ENCODE measurements at places on chromosomes 16 and 17.
A peak's percentile ranks its signal among the peaks of the same experiment; 100 is the strongest.

DNA sequence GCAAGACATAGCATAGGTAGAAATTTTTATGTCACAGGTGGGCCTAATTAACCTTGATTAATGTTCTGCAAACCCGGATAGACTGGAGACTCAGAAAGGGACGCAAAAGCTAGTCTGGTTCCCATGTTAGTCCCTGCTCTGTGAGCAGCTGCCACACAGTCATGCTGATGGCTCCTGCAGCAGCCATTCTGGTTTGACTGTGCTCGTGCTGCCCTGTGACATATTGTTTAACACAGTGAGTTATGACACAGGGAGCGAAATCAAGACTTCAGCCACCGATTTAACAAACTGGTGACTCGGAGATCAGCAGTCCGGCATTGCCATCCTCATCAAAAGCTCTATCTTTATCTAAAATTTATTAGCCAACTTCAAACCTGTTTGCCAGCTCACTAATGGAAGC lies 169.8 kb downstream of the WWOX start:
- no peak for DNase-seq

DNA sequence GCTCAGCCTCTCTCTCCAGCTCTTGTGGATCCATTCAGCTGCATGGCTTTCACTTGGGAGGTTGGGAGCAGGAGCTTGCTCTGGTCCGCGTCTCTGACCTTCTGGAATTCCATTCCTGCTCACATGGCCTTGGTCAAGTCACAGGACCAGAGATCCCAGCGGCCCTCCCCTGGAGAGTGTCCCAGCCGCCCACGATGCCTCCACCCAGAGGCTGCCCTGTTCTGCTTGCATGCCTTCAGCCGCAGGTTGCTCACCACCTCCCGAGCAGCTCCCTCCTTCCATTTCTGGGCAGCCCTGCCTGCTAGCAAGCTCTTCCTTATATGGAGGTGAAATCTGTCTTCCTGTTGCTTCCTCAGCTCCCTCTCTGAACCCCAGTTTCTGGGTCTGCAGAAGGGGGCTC lies 32.6 kb downstream of the RAI1 start:
- DNase-seq, result peak; percentile 62

- no peak for DNase-seq
Measured at GRCh38 chr16:19238406-19238805, 47.1 kb upstream of the CLEC19A start.

GRCh38 chr16:72444696-72445095 lies 272.7 kb upstream of the PMFBP1 start:
- DNase-seq, result no peak

DNA sequence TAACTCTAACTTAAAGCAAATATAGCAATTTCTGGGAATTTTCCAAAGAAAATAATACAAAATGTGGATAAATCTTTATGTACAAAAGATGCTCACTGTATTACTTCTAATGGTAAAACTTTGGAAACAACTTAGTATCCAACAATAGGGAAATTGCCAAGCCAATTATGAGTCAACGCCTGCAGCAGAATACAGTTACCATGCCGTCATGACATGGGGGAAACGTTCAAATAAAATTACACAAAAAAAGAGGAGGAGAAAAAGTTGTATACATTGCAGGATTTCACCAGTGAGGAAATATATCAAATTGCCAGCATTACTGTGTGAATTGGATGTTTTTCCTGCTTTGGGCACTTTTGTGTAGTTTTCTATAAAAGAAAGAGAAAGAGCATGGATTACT lies 469.6 kb downstream of the SOX9 start:
- no peak for DNase-seq

- DNase-seq, result peak; percentile 88
Measured at GRCh38 chr16:74700438-74701225, at the start of gene MLKL. TSS of gene MLKL (minus strand) at chr16:74700862. CDS start at chr16:74695757, 5,105 bp downstream.

DNA sequence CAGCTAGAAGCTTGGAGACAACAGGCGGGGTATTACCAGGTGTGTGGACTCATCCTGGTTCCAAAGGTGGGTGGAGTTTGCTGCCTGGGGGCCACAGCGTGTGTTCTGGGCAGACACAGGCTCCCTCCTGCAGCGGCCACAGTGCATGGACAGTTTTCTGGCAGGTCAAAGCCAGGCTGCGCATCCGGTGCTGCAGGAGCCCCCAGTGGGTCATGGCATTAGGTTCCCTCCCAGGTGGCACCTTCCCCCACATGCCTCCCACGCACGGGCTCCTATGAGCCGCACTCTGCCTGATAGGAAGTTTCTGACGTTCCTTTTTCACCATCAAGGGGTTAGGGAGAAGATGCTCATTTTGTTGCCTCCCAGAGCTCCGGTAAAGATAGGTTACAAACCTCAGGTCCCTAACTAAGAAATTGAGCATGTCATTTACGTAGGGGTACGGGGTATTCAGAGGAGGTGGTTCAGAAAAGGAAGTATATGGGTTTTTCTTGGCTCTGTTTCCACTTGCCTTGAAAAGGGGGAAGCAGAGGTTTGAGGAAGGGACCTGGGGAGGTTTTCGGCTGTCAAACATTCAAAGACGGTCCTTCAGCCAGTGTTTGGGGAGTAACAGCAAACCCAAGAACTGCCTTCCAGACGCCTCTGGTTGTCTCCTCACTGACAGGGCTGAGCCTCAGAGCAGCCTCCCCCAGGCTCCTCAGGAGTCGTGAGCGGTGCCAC lies 32.7 kb upstream of the NAT9 start:
- no peak for DNase-seq

DNA sequence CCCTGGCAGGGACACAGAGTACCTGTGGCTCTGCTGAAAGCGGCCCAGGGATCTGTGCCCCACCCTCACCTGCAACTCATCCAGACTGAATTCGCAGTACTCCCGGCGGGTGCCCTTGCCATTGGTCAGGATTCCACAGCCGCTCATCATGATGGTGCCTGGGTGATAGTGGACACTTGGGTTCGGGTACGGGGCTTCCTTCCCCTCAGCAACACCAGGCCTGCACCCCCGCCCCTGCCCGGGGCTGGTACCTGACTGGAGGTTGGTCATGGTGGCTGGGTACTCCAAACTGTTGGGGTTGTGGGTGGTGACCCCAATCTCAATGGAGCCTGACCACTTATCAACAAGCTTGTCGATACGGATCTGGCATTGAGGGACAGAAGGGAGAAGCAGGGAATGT lies 2.9 kb downstream of the NEURL4 start:
- DNase-seq, result peak; percentile 57

- DNase-seq, result no peak
Measured at GRCh38 chr16:72786606-72787005, 261.3 kb downstream of the ZFHX3 start.

DNA sequence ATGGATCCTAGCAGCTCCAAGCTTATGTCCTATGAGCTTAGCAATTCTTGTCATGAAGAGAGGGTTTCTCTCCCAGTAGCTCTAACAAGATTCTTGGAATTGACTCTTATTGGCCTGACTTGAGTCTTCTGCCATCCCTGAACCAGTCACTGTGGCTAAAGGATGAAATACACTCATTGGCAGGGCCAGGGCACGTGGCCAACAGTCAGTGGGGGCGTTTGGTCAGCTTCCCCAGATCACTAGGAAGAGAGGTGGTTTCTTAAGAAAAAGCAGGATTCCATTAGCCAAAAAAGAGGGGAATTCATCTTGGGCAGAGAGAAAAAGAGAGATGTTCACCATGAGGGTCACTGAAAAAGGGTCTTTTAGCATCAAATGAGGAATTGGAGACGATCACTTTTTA lies 363.2 kb downstream of the SNX29 start:
- DNase-seq, result no peak

DNA sequence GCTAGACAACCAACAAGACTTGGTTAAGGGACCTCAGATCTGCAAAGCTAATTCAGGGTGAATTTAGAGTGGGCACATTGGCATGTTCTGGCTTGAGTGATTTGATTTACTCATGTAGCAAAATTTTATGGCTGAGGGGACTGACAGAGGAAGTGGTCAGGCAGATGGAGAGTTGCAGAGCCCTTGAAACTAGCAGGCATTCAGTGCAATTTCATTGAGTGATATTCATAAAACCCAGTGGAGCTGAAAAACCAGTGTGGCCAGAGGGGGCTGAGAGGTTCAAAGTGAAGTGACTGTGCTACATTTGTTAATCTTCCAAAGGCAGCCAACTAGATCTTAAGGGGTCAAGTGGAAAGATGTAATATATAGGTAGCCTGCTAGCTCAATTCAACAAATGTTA lies 2.2 kb upstream of the TMEM94 start:
- no peak for DNase-seq

DNA sequence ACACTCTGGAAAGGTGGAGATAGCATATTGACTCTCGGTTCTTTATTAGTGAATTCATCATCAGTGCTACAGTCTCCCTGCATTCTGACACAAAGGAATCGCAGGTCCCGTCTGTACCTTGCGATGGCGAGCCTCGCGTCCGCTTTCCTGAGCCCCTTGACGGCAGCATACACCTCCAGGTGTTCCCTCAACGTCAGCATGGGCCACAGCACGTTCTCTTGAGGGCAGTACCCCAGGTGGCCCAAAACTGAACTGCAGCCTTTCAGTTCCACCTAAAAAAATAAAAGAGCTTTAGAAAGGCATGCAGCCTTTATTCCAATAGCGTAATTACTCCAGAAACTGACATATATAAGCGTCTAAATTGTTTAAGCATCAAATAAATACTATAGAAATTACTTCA lies 24.2 kb upstream of the ABCA9 start:
- peak; percentile 38 for DNase-seq

DNA sequence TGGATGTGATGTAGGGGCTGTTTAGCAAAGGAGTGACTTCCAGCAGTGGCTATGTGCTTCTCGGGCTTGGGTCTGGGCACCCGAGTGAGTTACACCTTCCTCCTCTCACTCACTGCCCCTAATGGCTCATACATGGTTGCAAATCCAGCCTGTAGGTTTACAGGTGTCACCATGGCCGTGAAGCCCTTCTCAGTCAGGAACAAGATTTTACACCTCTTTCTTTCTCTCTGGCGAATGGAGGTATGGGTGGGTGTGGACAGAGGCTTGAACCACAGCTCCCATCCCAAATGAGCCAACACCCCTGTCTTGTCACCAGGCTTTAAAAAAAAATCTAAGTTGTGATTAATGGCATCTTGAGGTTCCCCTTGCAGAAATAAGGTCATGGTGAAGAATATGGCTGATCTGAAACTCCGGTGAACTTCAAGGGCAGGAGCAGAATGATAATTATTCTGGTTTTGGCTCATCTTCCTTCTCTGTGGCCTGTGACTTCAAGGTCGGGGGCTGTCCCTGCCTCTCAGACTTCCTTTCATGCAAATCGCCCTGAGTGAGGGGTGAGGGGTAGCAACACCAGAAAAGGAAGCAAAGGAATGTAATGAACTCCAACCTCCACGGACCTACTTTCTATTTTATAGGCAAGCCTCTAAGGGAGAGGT lies 331.2 kb downstream of the MAF start:
- no peak for DNase-seq

GRCh38 chr17:81697261-81698044 lies 5.7 kb upstream of the MRPL12 start:
- DNase-seq, result no peak

GRCh38 chr17:76544546-76545365 lies 4.9 kb downstream of the PRCD start:
- no peak for DNase-seq

- no peak for DNase-seq
Measured at GRCh38 chr17:28130472-28130871, 88.0 kb downstream of the NLK start.

- DNase-seq, result peak; percentile 62
Measured at GRCh38 chr16:24610416-24610755, 71.0 kb downstream of the RBBP6 start.

GRCh38 chr17:4436381-4436780 lies 2.6 kb downstream of the SPNS3 start:
- DNase-seq, result no peak

DNA sequence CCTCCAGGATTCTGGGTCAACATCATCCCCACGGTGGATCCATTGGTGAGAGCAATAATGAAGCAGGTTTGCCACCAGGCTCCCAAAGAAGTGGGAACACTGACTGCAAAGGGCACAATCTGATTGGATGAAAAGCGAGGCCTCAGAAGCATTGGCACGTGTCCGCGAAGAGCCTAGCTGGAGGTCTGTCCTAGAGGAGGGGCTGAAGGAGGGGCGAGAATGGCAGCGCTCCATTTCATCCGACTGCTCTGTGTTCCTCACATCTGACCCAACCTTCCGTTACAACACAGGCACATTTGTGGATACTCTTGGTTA lies 79.9 kb downstream of the MRC2 start:
- DNase-seq, result no peak

- no peak for DNase-seq
Measured at GRCh38 chr17:9520649-9521048, 55.0 kb downstream of the STX8 start.

GRCh38 chr17:12575641-12576040 lies 90.0 kb upstream of the MYOCD start:
- no peak for DNase-seq

GRCh38 chr17:14752011-14752410 lies 451.1 kb downstream of the HS3ST3B1 start:
- no peak for DNase-seq

GRCh38 chr16:68247400-68247799 lies 2.2 kb downstream of the PLA2G15 start:
- DNase-seq, result no peak

GRCh38 chr17:63842173-63842539 lies 329 bp downstream of the SMARCD2 start:
- DNase-seq, result no peak

DNA sequence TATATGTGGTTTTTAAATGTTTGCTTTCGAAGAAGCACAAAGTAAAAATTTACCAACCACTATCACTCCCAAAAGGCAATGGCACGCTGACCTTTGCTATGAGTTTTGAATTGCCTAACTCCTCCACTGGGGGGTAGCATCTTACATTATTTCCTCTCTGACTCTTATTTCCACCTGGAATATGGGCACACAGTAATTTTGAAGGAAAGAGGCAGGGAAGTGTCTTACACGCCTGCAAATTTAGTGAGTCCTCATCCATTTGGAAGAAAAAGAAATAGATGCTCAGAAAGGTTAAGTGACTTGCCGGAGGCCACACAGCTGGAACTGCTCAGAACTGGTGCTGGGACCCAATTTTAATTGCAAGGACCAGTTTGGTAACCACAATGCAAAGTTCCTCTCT lies 29.9 kb upstream of the IRX6 start:
- DNase-seq, result no peak

DNA sequence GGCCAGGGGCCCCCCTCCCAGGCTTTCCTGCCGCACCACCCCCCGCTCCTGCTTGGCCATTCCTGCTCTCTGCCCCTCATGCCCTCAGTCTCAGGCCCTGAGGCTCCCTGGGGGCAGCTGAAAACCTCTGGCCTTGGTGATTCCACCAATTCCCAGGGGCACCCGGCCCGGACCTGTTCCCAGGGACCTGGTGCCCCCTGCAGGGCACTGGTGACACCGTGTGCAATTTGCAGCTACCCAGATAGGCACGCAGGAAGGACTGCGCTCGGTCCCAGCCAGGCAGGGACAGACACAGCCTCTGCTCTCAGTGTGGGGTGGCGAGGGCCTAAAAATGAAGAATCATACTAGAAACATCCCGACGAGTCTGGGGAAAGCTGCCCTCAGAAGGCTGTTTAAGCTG lies 13.4 kb downstream of the WFDC1 start:
- DNase-seq, result peak; percentile 34

- no peak for DNase-seq
Measured at GRCh38 chr17:81580481-81580880, 28.3 kb upstream of the FAAP100 start.

DNA sequence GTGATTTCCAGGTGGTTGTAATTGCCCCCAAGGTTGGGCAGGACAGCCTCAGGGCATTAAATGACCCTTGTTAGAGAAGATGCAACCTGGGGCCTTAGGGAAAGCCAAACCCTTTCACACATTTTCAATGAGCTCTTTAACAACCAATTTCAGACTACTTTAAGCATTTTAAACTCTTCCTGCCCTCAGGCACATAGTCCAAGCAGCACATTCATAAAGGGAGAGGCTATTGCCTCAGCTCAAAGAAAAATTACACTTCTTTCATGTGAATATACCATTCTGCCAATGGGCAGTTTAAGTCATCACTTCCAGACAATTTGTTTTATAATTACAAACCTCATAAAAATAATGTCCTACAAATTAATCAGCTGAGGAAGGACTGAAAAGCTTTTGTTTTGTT lies 544.5 kb downstream of the NPIPA7 start:
- DNase-seq, result no peak

Measured in upper lobe of left lung (tissue), 6 donors.